ENCODE measurements at places on chromosomes 2 and 18. TPM values are rescaled to one million over a fixed set of nuclear protein-coding genes. Genes with fewer than 3 reads are reported as not detected.

The CELF4 gene
- 0.79 TPM for polyA plus RNA-seq

The CCDC74B gene
- 8.1 TPM for polyA plus RNA-seq

The KLHL14 gene
- polyA plus RNA-seq, result 0.39 TPM

The HOXD8 gene
- polyA plus RNA-seq, result 7.0 TPM

The ANKRD30B gene
- polyA plus RNA-seq, result not detected

The PCARE gene
- polyA plus RNA-seq, result 0.25 TPM

The IL18RAP gene
- 0.41 TPM for polyA plus RNA-seq

The RIT2 gene
- 0.65 TPM for polyA plus RNA-seq

The SLC1A4 gene
- 4.8 TPM for polyA plus RNA-seq

The CCDC148 gene
- 0.28 TPM for polyA plus RNA-seq

The UGT1A3 gene
- polyA plus RNA-seq, result 0.14 TPM

The TIMM21 gene
- polyA plus RNA-seq, result 37.0 TPM

The STON1 gene
- 57.0 TPM for polyA plus RNA-seq

The LINC00305 gene
- not detected for polyA plus RNA-seq

The WDCP gene
- 4.9 TPM for polyA plus RNA-seq

Measured in urinary bladder (tissue), 4 donors.